A673 (cell line): ENCODE measurements at places on chromosomes 13 and 19.

DNA sequence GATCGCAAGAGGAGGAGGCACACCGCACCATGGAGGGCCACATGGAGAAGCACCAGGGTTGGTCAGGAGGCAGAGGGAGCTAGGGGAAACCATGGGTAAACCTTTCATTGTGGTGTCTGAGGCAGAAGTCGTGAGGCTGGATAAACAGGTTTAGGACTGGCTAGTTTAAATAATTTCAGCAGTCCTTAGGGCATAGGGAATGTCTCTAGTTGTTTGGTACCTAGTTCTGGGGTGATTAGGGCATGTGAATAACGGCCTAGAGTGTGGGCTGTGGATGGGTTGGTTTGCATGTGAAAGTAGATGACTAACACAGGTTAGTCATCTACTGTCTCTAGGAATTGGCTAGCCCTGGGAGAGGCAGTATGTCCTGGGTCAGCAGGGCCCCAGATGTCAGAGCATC lies 102.3 kb downstream of the STOML3 start:
- no peak for DNase-seq

DNA sequence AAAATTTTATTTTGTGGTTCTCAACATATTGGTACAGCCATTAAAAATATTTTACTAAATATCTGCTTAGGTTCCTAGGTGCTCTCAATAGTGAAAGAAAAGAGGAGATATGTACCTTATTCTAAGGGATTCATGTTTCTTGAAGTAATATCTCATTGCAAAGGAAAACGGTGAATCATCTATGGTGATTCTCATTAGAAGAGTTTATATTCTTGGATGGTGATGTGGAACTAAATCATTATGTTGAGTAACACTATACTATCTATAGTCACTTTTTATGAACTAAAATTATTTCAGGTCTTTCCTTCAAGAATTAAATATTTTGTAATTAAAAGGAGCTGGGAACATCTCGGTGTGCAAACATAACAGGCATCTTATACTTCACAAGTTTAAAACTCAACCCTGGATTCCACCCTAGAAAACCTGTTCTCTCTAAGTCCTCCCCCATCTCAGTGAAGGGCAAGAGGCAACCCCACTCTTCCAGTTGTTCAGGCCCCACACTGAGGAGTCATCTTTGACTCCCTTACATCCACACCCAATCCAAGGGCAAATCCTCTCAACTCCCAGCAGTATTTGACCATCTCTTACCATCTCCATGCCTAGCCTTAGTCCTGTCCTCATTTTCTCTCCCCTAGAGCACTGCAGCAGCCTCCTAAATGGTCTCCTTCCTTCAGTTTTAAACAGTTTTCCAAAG lies 140.1 kb downstream of the RGCC start:
- no peak for DNase-seq

- peak; percentile 6 for DNase-seq
Measured at GRCh38 chr13:81987159-81987558, 1646.2 kb upstream of the SPRY2 start.

- DNase-seq = no peak
Measured at GRCh38 chr13:98632961-98633360, 56.1 kb upstream of the STK24 start.
